A673 (cell line): ENCODE measurements at places on chromosomes 11 and 22. TPM values are rescaled to one million over a fixed set of nuclear protein-coding genes. Genes with fewer than 3 reads are reported as not detected.

Gene TPBGL
- 0.24 and 0.41 TPM in 2 replicates for total RNA-seq

Gene SLC15A3
- not detected in 2 replicates for total RNA-seq

Gene CLTCL1
- total RNA-seq = 7.5 and 11.5 TPM in 2 replicates

Gene HBE1
- total RNA-seq = not detected in 2 replicates

DNA sequence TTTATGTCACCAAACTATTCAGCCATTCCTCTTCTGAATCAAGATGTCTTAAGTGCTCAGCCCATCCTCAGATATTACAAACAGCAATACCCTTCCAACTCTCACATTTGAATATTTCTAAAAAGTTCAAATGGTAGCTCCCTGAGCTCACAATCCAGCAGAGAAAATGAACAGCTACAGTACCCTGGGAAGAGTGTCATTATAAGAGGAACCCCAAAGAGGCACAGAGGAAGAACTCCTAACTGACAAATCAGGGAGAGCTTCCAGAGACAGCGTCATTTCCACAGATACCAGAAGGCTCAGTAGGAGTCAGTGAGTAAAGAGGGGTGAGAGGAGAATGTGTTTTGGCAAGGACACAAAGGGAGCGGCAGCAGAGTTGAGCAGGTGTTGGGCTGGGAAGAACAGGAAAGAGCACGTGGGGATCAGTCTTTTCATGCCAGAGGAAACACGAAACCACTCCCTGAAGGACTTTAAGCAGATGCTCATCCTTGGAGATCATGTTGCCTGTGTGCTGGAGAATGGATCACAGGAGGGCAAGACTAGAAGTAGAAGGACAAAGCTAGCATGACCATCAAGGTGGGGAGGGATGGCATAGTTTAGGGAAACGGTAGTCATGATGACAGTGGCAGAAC lies 4.3 kb downstream of the CLTCL1 start:
- no peak for DNase-seq

DNA sequence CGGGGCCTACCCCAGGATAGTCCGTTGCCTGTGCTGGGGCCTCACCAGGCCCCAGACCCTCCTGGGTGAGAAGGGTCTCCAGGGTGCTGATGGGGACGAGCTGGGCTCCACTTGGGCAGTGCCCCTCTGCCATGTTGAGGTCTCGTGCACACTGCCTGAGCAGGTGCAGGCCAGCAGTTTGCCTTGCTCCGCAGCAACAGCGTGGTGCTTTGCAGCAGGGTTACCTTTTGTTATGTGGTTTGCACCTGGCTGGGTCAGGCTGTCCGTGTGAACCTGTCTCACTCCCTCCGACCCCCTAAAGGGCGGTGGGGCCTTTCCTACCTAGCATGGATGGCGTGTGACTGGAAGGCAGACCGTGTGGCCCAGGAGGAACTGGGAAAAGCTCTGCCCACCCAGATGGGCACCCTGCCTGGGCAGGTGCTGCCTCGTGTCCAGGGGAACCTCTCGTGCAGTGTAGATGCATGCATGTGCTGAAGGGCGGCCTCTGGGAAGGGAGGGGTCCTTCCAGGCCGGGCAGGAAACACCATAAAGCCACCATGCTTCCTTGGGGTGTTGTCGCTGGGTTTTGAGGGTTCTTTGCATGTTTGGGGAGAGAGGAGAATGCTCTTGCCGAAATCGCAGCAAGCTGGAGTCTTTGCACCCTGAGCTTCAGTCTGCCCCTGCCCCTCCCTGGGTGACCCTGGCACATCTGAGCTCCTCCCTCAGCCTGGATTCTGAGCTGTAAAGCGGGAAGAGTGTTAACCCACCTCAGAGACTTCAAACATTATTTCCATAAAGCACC lies 75.4 kb upstream of the PPARA start:
- peak; percentile 50 for DNase-seq

- DNase-seq = no peak
Measured at GRCh38 chr22:37177221-37177620, 10.8 kb downstream of the C1QTNF6 start.

DNA sequence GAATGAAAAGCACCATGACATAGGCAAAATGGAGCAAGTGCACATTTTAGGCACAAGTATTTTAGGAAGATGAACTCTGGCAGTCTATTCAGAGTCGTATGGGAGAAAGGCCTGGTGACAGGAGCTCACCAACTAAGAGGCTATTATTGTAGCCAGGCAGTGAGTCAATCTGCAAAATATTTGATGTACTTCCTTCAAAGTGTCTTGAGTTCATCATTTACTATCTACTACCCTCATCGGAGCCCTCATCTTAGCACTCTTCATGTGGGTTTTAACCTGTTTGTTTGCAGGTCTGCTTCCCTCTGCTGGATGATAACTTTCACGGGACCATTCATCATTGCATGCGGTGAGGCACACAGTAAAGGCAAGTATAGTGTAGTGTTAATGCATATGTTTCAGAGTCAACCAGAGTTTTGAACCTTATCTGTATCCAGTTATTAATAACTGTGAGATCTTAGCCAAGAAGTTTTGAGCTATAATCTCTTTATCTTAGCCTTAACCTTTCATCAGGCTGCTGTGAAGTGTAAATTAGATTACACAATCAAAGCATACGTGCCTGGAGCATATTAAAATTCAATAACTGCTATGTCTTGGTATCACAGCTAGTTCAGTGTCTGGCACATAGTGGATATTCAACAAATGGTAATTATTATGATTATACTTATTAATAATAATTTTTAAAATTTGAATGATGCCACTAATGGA lies 70.9 kb upstream of the SC5D start:
- DNase-seq = no peak

DNA sequence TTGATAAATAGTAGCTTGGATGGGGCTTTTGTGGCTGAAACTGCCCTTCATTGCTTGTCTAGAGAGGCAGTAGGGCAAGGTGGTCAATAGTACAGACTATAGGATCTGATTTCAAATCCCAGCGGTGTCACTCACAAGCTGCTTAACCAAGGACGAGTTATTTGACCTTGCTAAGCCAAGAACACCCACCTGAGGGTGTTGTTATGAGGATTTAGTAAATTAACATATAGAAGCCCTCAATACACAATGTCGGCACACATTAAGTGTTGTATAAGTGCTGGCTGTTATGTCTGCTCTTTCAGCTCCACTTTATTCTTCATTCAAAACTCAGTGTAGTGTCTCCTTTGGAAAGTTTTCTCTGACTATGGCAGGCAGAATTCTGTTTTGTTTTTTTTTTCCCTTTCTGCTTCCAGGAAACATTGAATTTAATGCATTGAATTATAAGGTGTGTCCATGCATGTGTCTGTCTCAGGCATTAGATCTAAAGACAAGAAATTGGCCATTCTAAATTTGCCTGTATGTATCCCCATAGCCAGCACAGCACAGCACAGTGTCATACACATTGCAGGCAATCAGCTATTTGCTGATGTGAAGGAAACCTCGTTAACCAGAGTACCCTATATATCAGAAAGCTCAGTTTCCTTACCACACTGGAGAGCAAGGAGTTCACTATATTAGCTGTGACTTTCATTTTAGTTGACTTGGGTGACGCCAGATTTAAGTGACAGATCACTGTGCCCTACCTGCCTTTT lies 212.1 kb downstream of the NELL1 start:
- no peak for DNase-seq

GRCh38 chr11:71979602-71980001 lies 19.1 kb upstream of the IL18BP start:
- DNase-seq = no peak

DNA sequence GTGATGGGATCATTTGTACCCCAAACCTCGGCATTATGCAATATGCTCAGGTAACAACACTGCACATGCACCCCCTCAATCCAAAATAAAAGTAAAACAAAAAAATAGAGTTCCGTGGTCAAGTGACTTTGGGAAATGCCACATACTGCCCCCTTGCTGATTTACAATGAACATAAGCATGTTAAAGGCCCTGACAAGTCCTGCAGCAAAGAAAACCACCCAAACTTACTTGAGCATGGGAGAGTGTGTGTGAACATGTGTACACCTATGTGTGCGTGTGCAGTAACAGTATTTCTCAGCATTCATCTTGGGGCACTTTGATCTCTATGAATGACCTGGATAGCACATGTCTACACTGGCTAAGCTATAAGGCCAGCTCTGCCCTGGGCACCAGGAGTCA lies 15.8 kb upstream of the IGSF22 start:
- DNase-seq = no peak

- DNase-seq = no peak
Measured at GRCh38 chr22:39546889-39547586, 14.5 kb upstream of the RPS19BP1 start.

- DNase-seq = no peak
Measured at GRCh38 chr22:37276776-37277175, 5.5 kb upstream of the CYTH4 start.

GRCh38 chr11:58446294-58446693 lies 4.3 kb upstream of the OR5B12 start:
- DNase-seq = no peak

DNA sequence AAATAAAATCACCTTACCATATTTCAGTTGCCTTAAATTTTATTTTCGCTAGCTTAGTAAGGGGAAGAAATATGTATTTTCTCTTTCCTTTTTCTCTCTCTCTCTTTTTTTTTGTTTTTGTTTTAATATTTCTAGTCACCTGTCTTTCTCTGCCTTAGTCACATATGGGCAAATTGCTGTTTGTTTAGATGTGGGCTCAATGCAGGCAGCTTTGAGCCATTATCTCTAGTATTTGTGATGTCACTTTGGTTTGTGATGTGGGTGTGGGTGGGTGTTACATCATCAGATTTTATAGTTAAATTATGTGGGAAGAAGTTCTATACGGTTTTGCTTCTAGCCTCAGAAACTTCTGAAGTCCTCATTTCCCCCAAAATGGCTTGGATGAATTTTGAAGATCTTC lies at the start of gene C22orf31:
TSS of gene C22orf31 (minus strand) at position 59 of the 400 bp plus-strand sequence. CDS start at position 20, 39 bp downstream.
- no peak for DNase-seq

- DNase-seq = no peak
Measured at GRCh38 chr11:69250186-69251056, 43.5 kb upstream of the MYEOV start.

DNA sequence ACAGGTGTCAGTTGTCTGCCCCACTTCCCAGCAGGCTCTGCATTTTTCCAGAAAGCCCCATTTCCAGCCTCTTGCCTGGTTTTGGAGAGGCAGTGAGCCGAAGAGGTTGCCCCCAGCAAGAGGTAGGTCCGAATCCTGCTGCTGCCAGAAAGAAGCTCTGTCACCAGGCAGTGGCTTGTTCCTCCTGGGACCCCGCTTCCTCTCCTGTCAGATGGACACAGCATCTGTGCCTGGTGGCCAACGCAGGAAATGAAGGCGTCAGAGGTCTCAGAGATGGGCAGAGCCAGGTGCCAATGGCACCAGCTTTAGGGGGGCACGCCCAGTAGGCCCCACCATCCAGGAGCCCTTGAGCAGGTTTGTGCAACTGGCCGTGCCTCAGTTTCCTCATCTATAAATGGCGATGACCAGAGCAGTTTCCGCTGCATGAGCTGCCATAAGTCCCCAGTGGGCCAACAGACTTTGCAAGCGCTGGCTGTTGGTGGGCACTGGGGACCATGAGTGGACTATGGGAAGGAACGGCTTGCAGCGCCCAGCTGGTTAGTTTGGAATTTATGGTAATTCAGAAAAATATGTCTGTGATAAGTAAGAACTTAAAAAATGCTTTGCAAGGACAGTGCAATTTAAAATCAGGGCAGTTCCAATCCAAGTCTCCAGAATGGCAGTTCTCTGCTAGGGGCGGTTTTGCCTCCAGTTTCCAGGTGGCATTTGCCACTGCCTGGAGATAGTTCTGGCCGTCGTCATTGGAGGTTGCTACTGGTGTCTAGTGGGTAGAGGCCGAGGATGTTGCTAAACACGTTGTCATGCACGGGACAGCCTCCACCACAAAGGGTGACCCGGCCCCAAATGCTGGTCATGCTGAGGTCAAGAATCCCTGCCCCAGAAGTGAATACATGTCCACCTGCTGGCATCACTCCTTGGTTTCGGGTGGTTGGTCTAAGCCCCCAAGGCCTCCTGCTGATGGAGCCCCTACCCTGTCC lies 2.3 kb upstream of the OSBPL5 start:
- DNase-seq = no peak

DNA sequence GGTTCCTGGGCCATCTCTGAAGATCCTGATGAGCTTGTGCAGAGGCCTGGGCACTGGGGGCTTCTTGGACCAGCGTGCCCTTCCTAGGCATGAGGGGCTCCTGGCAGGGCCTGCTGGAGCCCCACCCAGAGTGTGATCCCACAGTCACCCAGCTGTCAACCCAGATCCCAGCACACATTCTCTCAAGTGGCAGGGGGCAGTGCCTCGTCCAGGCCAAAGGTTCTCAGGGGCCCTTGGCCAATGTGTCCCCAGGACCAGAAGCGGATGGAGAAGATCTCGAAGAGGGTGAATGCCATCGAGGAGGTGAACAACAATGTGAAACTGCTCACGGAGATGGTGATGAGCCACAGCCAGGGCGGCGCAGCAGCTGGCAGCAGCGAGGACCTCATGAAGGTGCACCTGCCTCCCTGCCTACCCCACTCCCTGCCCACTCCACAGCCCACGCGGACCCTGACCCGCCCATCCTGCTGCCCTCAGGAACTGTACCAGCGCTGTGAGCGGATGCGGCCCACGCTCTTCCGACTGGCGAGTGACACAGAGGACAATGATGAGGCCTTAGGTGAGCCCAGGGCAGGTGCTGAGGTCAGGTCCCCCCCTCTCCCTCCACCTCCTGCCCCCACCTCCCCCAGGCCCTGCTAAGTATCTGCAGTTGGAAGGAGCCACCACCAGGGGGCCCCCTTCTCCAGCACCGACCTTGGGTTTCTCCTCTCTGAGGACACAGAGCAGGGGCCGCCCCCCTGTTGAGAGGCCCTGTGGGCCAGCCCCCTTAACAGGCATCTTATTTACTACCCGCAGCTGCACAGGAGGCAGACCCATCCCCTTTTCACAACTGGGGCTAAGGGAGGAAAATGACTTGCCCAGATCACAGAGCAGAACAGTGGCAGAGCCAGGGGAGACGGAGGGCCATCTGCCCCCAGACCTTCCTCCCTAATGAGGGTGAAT lies 14.7 kb downstream of the GGA1 start:
- peak; percentile 65 for DNase-seq

GRCh38 chr22:19877626-19878339 lies 23.1 kb upstream of the GNB1L start:
- no peak for DNase-seq

DNA sequence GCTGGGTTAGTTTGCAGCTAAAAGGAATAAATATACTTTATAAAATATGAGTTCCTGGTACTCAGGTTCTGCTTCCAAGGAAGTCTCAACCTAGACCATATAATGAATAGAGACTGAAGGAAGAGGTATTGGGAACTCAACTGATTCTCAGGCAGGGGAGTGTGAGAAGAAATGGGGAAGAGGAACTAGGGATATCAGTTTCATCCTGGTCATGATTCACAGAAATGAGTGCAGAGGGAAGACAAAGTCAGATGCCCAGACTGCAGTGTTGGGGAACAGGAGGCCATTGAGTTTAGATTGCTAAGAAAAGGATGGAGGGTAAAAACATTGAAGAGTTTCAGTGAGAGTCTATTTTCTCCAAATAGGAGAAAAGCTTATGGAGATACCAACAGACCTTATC lies 28.8 kb downstream of the PLAAT5 start:
- DNase-seq = no peak

GRCh38 chr11:125114518-125114917 lies 3.1 kb upstream of the TMEM218 start:
- DNase-seq = peak; percentile 16
